Activated CD8-positive, alpha-beta memory T cell treated with anti-CD3 and anti-CD28 coated beads for 36 hours (primary cell): ENCODE measurements at places on chromosomes 2 and 18. TPM values are rescaled to one million over a fixed set of nuclear protein-coding genes. Genes with fewer than 3 reads are reported as not detected.

UGT1A10 gene
- total RNA-seq = not detected

IL18RAP gene
- 7.6 TPM for total RNA-seq

TMEM185B gene
- 32.0 TPM for total RNA-seq

ERCC3 gene
- total RNA-seq = 56.3 TPM

IL1R2 gene
- 0.80 TPM for total RNA-seq

ZNF396 gene
- 1.1 TPM for total RNA-seq

TSPYL6 gene
- not detected for total RNA-seq

EVA1A gene
- not detected for total RNA-seq

SP5 gene
- total RNA-seq = not detected

PTPN4 gene
- total RNA-seq = 34.1 TPM

PROC gene
- not detected for total RNA-seq
